ENCODE measurements at places on chromosomes 11 and 22.
A peak's percentile ranks its signal among the peaks of the same experiment; 100 is the strongest.

- no peak for DNase-seq
Measured at GRCh38 chr22:46758867-46759290, 3.6 kb upstream of the TBC1D22A start.

DNA sequence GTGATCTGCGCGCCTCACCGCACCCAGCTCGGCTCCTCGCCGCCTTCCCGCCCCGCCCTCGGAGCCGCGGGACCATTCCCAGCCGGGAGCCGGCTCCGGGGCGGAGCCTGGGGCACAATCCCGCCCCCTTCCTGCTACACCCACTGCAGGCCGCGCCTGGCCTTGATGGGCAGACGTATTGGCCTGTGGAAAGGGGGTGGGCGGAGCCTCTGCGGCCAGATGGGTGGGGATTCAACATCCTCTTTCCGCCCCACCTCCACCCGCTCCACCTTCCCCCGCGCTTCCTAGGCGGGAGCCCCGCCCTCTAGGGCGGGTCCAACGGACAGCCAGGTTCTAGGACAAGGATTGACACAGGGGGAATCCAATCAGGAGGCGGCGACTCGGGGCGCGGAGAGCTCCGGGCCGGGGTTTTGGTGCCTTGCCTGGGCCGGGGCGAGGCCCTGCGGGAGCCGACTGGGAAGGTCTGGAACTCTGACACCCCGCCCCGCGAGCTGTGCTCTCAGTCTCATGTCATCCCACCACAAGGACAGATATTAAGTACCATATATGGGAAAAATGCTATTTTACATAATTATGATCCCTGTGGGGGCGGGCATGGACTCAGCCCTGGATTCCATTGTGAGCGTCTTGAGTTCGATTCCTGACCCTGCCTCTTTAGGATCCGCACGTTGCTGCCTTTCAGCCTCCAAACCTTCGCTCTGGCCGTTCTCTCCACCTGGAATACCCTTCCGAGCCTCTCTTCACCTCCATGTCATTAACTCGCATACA lies at the start of gene MYH9:
Gene MYH9 (minus strand): TSS at position 9 of the 768 bp plus-strand sequence. CDS start 38,731 bp downstream, outside the sequence.
- peak; percentile 100 for DNase-seq

- peak; percentile 63 for DNase-seq
Measured at GRCh38 chr11:122202951-122203456, 87.0 kb upstream of the BLID start.

GRCh38 chr11:87726506-87726905 lies 448.7 kb downstream of the RAB38 start:
- no peak for DNase-seq

- no peak for DNase-seq
Measured at GRCh38 chr11:108757630-108758029, 92.8 kb downstream of the DDX10 start.

GRCh38 chr11:72292106-72292785 lies 48.3 kb upstream of the PHOX2A start:
- no peak for DNase-seq

DNA sequence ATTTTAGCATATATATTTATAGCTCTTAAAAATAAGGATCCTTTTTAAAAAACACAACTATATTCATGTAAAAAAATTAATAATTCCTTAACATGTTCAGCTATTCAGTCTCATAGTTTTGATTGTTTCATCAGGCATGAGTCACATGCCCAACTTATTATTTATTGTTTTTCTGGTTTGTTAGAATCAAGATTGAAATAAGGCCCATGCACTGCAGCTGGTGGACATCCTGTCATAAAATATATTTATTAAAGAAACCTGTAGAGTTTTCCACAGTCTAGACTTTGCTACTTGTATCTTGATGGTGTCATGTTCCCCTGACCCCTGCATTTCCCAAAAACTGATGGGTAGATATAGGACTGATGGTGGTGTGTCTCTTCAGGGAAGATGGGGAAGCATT lies 77.4 kb downstream of the PARVA start:
- no peak for DNase-seq

DNA sequence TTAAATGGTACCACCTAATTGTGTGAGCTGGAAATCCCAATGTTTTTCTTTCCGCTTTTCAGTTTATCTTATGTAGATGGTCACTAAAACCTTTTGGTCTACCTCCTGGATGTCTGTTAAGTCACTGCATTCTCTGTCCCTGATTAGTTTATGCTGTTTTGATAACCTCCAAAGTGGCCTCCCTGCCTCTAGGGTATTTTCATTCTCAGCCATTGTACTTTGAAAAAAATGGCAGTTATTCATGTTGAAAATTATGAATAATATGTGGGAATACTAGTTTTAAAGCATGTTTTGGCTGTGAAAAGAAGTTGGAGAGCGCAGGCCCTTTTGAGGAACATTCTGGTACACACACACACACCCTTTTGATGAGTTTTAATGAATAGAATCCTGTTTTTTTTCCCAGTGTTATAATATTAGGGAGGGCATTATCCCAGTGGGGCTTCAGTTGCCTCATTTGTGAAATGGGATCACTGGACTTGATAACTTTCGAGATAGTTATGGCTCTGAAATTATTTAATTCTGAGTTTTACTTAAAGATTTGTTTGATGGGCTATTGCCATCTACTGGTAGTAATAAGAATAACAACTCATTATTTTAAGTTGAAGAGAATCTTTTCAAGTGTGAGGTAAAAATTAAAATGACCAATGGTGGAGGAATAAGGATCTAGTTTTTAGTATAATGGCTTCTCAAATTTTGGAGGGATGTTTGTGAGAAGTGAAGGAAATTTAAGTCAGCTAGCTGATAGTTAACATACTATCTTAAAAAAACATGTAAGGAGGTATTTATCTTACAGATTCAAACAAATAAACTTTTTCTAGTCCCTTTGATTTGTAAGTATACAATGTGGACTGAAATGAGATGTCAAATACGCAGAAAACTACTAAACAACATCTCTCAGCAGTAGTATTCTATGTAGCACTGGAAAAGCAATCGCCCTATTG lies 3.9 kb downstream of the FDX1 start:
- no peak for DNase-seq

- DNase-seq: no peak
Measured at GRCh38 chr11:65821107-65821506, 12.7 kb upstream of the SNX32 start.

GRCh38 chr11:79290761-79291160 lies 150.1 kb downstream of the TENM4 start:
- DNase-seq: no peak

DNA sequence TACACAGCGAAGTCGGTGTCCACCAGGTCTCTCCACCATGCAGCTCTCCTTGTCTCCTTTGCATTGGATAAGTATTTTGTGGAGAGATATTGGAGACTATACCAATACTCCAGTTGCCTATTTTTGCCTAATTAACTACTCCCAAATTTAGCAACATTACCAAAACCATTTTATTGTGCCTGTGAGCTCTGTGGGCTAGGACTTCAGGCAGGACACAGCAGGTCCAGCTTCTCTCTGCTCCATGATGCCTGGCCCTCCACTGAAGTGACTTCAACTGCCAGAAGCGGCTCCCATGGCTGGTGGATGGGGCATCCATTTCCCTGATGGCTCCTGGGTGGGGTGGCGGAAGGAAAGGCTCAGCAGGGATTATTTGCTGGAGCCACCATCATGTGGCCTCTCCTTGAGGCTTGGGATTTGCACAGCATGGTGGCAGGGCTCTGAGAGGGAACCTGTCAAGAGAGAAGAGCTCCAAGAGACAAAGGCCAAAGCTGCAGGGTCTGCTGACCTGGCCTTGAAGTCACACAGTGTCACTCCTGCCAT lies 36.9 kb upstream of the MAPK1 start:
- no peak for DNase-seq

GRCh38 chr22:46106279-46107022 lies 43.9 kb upstream of the PPARA start:
- DNase-seq: no peak

DNA sequence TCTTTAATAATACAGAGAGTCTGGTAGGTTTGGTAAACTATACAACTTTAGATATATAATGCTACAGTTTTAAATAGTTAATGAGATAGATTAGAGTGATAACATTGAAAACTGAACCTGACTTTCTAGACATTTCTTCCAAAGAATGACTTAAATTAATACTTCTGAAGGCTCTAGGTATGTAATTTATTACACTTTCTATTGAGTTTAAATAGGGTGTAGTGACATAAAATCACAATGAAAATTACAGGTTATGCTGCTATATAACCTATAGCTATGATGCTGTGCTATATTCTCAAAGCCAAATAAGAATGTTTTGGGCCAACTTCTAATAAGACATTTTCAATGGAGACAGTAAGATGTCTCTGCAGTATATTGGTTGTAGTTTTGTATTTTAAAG lies 7.7 kb downstream of the HIPK3 start:
- no peak for DNase-seq

- DNase-seq: no peak
Measured at GRCh38 chr11:78933350-78933749, 358.7 kb upstream of the NARS2 start.

DNA sequence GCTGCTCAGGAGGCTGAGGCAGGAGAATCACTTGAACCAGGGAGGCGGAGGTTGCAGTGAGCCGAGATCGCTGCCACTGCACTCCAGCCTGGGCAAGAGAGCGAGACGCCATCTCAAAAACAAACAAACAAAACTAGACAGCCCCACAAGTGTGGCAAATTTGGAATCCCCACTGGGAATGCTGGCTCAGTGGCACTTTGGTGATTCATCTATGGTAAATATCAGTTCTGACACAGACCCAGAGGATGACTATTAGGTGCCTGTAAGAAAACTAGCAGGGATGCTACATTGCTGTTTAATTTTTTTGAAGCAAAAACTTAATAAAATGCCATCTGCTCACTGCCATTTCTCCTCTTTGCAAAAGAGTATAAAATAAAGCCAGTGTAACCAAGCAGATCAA lies 107.9 kb downstream of the NAT10 start:
- no peak for DNase-seq

Measured in heart left ventricle (tissue), 16 donors.